ENCODE measurements at places on chromosomes 4 and X. TPM values are rescaled to one million over a fixed set of nuclear protein-coding genes. Genes with fewer than 3 reads are reported as not detected.

FGFR3 gene
- 2.2 TPM for total RNA-seq

NPY1R gene
- total RNA-seq: not detected

REPS2 gene
- total RNA-seq: 0.37 TPM

TBL1X gene
- total RNA-seq: 12.9 TPM

CT55 gene
- total RNA-seq: not detected

TMPRSS11F gene
- total RNA-seq: not detected

UGT2B15 gene
- total RNA-seq: not detected

PPP1R2C gene
- not detected for total RNA-seq

ADH5 gene
- total RNA-seq: 190 TPM

ZDHHC9 gene
- total RNA-seq: 30.9 TPM

MAGEA12 gene
- total RNA-seq: not detected

CFAP99 gene
- total RNA-seq: not detected

F11 gene
- total RNA-seq: not detected

GPR173 gene
- total RNA-seq: 3.1 TPM

ABCD1 gene
- 8.8 TPM for total RNA-seq

ZDHHC15 gene
- 0.37 TPM for total RNA-seq

UCHL1 gene
- total RNA-seq: 314 TPM

NKX1-1 gene
- total RNA-seq: not detected

DUX4 gene
- total RNA-seq: not detected

PABPC5 gene
- 2.5 TPM for total RNA-seq

AREG gene
- 4.7 TPM for total RNA-seq

HSFX2 gene
- total RNA-seq: not detected

BANK1 gene
- total RNA-seq: under 0.01 TPM

CXorf58 gene
- not detected for total RNA-seq

CT45A1 gene
- total RNA-seq: not detected

USP51 gene
- 1.2 TPM for total RNA-seq

KLKB1 gene
- 0.37 TPM for total RNA-seq

RHOXF2 gene
- total RNA-seq: not detected

CHRDL1 gene
- total RNA-seq: 1.4 TPM

VCX gene
- not detected for total RNA-seq

MAGEB10 gene
- total RNA-seq: not detected

PRKX gene
- total RNA-seq: 19.2 TPM

EXOC1L gene
- total RNA-seq: not detected

CXCL13 gene
- not detected for total RNA-seq

TIMP1 gene
- total RNA-seq: 1,438 TPM

LRP2BP gene
- total RNA-seq: 0.59 TPM

F8A2 gene
- not detected for total RNA-seq

GLUD2 gene
- total RNA-seq: 3.7 TPM

TMEM156 gene
- total RNA-seq: not detected

HELT gene
- total RNA-seq: not detected

SRPK3 gene
- 0.39 TPM for total RNA-seq

JCHAIN gene
- total RNA-seq: not detected

PCYT1B gene
- under 0.01 TPM for total RNA-seq

ERCC6L gene
- 9.8 TPM for total RNA-seq

GAB3 gene
- total RNA-seq: 10.4 TPM

ADH1A gene
- not detected for total RNA-seq

STK32B gene
- total RNA-seq: 3.7 TPM

H2BW2 gene
- not detected for total RNA-seq

COL4A6 gene
- total RNA-seq: 1.5 TPM

SAGE1 gene
- total RNA-seq: not detected

MYOZ2 gene
- 0.98 TPM for total RNA-seq
